ENCODE measurements at places on chromosomes 1 and 21.

DNA sequence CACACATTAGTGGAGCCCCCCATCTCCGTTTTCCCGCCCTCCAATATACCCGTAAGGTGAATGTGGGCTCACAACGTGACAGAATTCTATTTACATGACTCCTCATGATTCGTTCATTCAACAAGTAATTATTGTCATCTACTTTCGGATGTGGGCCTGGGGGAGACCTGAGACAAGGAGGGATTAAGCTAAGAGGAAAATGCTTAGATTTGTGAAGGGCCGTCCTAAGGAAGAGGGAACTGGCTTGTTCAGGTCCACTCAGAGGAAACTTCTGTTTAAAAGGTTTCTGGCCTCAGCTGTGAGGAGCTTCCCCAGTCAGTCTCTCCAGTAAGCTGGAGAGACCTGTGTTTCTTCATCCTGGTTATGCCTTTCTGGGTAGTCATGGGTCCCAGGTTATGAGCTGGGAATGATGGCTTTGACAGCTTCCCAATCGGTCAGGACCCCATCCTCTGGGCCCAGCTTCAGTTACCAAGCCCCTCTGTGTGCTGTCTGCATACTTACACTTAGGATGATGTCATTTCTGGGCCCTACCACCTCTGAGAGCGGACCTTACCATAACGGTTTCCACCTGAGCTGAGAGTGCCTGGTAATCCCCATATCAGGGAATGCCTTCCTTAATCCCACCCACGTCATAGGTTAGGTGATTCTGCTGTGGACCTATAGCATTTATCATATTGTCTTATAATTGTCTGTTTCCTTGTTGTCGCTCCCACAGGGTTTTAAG lies 687 bp upstream of the ERI3 start:
- DNase-seq: no peak

DNA sequence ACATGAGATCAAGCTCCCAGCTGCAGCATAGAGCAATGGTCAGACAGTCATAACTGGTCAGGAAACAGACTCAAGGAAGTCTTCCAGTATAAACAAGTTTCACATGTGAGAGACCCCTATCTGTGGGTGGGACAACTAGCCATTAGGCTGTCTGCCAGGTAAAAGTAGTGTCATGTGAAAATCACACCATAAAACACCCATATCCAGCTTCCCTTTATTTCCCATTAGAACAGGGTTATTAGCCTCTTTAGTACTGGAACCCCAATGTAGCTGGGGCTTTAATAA lies 426.7 kb downstream of the KCNT2 start:
- DNase-seq: no peak

DNA sequence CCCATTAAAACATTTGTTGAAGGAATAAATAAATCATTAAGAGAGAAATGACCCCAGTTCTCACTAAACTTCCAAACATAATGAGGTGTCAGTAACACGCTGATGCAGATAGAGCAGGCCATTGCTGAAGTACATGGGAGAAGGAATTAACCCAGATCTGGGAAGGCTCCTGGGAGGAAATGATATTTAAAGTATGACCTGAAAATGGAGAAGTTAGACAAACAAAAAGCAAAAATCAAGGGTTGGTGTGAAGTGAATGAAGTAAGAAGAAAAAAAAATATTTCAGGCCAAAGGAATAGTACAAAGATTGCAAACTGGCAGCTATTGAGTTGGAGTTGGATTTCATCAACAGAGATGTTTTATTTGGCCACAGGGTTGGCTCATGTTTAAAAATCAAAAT lies 71.4 kb downstream of the RGS2 start:
- DNase-seq: no peak

DNA sequence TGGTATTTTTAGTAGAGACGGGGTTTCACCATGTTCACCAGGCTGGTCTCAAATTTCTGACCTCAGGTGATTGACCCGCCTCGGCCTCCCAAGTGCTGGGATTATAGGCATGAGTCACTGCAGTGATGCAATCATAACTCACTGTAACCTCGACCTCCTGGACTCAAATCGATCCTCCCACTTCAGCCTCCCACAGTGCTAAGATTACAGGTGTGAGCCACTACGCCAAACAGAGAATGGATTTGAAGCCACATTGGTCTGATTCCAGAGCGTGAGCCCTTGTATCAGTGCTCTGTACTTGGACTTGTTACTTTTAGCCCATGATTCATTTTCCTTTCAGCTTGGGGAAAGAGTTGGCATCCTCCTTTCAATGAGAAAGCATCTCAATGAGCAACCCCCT lies 14.9 kb upstream of the ZNF683 start:
- no peak for DNase-seq

Measured in stimulated activated CD8-positive, alpha-beta memory T cell treated with anti-CD3 and anti-CD28 coated beads, Interleukin-4, amount 100 ng/mL, for 24 hours (primary cell).